PC-3 (cell line): ENCODE measurements at places on chromosomes 5 and 9. TPM values are rescaled to one million over a fixed set of nuclear protein-coding genes. Genes with fewer than 3 reads are reported as not detected.

DNA sequence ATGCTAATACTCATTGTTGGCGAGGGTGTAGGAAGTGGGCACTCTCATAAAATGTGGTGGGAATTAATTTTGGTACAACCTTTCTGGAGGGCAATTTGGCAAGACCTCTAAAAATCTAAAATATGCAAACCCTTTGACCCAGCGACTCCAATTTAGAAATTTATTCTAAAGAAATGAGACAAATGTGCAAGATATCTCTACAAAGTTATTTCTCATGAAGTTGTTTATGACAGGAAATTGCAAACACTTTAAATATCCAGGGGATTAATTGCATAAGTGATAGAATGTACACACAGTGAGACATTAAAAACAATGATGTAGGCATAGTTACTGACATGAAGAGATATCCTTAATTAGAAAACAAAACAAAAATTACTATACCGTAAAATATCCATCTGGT is 246.3 kb upstream of the MAP3K1 start:
- DNase-seq: no peak

CDKN2B-AS1 gene
- total RNA-seq: 0.40 and 2.0 TPM in 2 replicates

SNAPC4 gene
- 7.5 and 7.8 TPM in 2 replicates for total RNA-seq

DNA sequence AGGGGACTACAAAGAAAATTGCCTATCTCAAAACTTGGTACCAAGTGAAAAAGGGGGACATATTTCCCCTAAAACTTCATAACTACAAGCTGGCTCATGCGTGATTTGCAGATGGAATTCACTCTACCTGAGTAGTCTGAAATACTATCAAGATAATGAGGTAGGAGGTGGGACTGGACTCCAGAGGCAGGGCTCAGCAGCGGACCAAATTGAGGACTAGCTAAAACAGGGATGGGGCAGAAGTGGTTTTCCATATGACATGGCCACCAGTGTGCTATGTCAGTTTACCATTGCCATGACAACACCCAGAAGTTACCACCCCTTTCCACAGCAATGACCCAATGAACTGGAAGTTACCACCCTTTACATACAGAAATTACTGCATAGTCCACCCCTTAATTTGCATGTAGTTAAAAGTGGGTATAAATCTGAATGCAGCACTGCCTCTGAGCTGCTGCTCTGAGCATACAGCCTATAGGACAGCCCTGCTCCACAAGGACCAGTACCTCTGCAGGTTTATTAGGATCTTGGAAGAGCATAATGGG is 30.4 kb upstream of the TESK1 start:
- no peak for DNase-seq

TMEM252 gene
- total RNA-seq: not detected in 2 replicates

- no peak for DNase-seq
These were observed 19.5 kb downstream of the TRIM32 start for GRCh38 chr9:116706310-116707290.
